ENCODE measurements at places on chromosomes 3 and 15.

- DNase-seq = no peak
These were observed 9.4 kb upstream of the MED12L start for GRCh38 chr3:151075869-151076562.

DNA sequence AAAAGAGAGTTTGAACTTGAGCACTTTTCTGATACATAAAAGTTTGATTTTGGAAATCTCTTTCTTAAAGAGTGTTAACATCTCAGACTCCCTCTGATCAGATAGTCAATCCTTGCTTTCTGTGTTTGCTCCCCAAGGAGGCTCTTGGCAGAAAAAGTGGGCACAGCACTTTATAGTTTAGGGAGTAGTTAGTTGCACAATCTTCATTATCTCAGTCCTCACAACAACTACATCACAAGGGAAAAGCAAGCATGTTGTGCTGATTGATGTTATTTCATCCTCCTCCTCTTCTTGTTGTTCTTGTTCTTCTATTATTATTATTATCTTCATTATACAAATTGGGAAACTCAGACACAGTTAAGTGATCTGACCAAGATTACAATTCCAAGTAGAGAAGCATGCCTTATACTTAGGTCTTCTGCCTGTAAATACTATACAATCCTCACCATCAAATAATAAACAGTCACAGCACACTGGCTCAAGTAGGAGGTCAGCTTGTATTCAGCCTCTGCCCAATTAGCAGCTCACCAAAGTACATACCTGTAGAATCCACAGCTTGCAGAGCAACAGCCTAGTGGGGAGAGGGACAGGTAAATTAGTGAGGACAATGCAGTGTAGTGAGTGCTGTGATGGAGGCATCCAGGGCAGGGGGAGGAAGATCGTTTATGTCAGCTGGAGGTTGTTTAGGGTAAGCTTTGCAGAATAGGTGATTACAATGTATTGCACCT lies 304.1 kb upstream of the MME start:
- DNase-seq = no peak

DNA sequence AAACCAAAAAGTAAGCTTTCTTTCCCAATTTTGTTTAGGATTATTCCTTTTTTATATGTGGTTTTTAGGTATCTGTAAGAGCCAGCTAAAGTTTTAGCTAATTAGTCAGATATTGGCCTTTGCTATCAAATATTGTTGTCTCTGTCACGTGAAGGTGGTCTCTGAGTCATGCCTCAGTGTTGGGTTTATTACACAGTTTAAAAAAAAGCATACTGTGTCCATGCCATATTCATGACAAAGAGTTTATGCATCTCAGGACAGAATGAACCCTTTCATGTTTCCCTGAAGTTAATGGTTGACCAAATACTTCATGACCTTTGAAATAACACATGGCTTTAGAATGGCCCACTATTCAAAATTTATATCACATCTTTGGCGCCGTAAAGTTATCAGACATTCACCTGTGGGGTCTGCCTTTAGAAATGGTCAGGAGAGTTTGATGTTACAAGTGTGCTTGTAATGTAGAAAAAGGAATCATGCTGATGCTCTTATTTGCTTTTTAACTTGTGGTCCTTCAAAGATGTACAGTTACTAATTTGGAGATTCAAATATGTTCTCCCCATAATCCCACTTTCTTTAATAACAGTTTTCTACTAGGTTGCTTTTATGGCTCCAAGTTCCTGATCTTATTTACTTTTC lies 101.5 kb downstream of the MYRIP start:
- no peak for DNase-seq

DNA sequence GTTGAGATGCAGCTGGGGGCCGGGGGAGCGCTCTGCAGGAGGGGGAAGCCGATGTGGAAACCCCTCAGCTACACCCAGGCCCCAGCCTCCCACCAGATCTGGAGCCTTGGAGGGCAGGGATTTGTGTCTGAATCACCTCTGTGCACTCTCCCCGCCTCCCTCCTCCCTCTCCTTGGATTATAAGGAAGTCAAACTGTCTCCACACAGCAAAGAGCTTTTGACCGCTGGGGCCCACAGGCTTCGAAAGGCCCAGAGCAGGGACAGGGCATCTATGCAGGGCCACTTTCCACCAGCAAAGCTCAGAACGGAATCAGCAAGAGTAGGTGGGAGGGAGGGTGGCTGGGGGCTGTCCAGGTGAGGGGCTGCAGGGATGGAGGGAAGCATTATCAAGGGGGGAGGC lies 68.9 kb downstream of the IQSEC1 start:
- DNase-seq = no peak

GRCh38 chr15:56963126-56963525 lies 44.7 kb downstream of the TCF12 start:
- DNase-seq = no peak

DNA sequence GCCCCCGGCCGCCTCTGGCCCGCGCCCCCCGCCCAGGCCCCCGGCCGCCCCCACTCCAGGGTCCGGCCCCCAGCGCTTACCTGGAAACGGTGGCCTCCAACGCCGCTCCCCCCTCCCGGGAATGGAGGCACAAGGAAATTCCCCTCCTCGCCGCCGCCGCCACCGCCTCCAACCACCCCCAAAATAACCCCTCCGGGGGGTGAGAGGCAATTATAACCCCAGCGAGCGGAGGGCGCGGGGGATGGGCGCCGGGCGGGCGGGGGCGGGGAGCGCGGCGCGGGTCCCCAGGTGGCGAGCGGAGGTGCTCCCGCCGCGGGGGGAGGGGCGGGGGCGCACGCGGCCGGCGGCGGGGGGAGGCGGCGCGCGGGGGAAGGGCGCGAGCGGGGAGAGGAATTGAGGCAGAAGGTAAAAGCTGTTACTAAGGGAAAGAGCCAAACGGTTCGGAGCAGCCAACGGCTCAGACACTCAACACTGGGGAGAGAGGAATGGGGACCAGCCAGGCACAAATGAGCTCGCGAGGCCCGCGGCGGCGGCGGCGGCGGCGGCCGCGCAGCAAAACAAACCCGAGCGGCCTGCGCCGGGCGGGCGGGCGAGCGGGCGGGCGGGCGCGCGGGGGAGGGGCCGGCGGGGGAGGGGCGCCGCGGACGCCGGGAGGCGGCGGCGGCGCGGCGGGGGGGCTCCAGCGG lies at the start of gene TBL1XR1:
TSS of gene TBL1XR1 (minus strand) at position 442 of the 686 bp plus-strand sequence. CDS start 132,505 bp downstream, outside the sequence.
- peak; percentile 87 for DNase-seq

- DNase-seq = no peak
These were observed 11.0 kb downstream of the CRTC3 start for GRCh38 chr15:90540768-90541167.

DNA sequence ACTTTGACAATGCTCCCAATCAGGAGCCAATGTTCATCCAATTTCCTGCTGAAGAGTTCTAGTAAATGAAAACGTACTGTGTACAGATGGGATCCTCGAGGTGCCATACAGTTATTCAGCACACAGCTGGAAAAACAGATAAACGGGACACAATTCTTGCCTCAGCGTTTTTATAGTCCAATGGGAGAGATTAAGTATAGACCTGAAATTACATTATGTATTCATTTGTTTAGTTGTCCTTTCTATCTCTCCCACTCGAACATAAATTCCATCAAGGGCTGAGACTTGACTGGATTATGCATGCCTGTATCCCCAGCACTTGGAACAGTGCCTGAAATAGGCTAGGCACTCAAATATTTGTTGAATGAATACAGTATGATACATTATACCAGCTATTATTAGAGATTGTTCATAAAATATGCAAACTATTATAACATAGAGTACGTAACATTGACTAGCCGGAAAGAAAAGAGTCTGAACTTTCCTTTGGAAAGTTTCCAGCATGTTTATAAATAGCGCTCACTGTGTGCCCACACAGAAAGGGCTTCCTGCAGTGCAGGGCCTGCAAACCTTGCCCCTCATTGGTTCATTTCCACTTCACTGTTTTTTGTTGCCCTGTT lies 27.4 kb upstream of the SNTN start:
- no peak for DNase-seq

DNA sequence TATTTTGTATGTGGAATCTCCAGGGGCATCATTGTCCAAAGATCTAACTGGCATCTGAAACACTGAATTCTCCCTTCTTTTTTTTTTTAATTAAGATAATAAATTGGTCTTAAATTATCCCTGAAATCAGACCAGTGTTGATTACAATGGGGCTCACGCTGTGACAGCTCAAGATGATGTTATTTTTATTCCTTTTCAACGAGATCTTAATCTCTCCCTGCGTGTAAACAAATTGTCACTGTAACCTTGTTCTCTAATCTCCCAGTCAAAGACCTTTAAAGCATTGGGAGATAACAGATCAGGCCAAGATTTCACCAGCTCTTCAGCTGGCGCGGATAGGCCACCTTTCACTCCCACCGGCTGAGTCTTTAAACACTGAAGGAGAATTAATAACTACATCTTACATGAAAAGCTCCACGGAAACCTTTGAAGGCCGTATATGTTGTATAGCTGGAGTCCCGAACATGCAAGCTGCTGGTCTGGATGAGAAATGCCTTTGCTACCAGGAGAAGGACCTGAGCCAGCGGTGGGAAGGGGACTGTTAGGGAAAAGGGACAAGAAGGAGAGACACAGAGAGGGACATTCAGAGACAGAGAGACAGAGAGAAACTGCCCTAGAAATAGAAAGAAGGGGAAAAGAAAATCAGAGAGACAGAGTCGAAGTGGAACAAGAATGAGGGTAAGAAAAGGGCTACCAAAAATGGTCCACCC lies 418.8 kb upstream of the NR2F2 start:
- DNase-seq = no peak

DNA sequence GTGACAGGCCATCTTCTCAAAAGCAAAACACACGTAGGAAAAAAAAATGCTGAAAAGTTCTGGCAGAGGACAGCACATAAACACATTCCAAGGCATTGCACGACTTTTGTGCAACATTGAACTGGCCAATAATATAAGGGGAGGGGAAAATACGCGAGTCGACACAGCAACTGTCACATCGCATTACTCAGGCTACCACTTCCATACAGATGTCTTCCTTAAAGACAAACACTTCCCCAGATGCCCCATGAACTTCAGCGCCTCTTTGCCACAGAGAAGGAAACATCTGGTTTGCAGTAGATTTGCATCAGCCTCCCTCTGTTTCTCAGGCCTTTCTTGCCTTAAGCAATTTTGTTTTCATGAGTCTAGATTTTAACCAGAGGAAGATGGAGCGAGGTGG lies 144.4 kb upstream of the IGF1R start:
- no peak for DNase-seq

GRCh38 chr3:23659274-23659673 lies 146.5 kb upstream of the UBE2E1 start:
- no peak for DNase-seq

GRCh38 chr3:159941038-159942000 lies 47.3 kb upstream of the IL12A start:
- DNase-seq = no peak

- DNase-seq = no peak
These were observed 367.9 kb upstream of the PROK2 start for GRCh38 chr3:72152551-72153476.

DNA sequence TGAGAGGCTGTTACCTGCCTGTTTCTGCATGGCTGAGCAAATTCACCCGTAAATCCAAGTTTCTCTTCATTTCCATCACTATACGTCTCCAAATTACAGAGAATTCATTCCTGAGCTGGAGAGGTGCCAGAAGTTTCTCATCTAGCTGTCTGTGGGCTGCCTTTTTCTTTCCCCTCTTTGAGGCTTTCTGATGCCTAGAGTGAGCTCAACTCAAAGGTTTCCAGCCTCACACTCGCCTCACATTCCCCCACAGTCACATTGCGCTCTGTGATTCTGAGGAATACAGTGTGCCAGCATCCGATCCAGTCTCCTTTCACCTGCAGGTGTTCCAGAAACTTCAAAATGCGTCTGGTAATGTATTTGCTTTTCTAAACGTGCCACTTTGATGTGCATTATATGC lies 267.2 kb downstream of the MFSD1 start:
- DNase-seq = no peak

GRCh38 chr15:47720555-47720954 lies 3.2 kb downstream of the SEMA6D start:
- DNase-seq = no peak

GRCh38 chr3:172155897-172156585 lies 116.7 kb downstream of the FNDC3B start:
- DNase-seq = no peak

DNA sequence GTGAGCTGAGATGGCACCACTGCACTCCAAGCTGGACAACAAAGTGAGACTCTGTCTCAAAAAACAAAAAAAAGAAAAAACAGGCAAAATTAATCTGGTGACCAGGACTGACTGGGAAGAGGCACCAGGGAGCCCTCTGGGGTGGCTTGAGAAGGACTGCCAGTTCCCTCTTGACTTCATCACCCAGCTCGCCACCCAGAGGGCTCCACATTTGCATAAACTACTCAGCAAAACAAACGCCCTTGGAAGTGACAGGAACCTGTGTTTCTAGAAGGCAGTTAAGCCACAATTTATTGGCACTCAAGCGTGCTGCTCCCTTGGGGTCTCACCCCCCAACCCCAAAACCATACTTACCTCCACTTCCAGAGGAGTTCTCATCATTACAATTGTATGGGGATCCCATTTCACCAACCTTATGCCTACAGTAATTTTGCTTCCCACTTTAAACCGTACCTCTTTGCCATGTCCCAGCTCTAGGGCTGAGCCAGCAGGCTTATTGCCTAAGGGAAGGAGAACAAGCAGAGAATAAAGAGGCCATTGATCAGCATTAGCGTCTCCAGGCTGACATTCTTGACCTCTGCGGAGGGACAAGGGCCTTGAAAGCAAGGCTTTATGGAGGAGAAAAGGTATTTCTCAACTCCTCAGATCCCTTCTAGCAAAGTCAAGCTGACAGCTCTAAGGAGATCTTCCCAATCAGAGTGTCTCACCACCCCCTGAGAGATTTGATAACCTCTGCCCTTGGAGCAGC lies 357.4 kb downstream of the SHQ1 start:
- no peak for DNase-seq

DNA sequence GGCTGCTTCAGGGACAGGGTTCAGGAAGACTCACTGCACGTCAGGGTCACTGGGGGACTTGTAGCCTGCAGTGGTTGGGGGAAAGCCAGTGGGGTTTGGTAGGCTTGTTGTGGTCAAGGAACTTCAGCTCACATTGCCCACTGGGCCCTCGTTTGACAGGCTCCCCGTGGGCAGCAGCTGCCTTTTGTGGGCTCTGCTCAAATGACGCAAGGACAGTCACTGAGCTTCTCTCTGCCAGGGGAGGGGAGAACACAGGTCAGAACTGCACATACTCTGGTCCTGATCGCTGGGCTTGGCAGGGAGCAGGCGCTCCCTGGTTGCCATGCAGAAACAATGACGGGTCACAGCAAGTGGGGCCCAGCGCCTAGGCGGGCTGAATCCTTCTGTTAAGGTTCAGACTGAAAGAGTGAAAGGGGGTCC lies 45.5 kb downstream of the FAM174B start:
- no peak for DNase-seq

- no peak for DNase-seq
These were observed 35.9 kb upstream of the TRAK1 start for GRCh38 chr3:42055291-42055690.

Data from activated naive CD4-positive, alpha-beta T cell treated with Interleukin-2 at 50 U/mL for 16 hours (primary cell).